ENCODE measurements at places on chromosomes 16 and 17.

DNA sequence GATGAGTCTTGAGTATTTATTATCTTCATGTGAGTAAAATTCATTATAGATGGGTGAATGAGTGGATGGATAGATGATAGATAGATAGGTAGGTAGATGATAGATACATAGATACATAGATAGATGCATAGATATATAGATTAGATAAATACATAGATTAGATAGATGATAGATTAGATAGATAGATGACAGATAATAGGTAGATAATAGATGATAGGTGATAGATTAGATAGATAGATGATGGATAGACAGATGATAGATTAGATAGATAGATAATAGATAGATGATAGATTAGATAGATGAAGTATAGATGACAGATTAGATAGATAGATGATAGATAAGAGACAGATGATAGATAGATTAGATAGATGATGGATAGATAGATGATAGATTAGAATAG lies 21.8 kb upstream of the WFIKKN2 start:
- DNase-seq: no peak

DNA sequence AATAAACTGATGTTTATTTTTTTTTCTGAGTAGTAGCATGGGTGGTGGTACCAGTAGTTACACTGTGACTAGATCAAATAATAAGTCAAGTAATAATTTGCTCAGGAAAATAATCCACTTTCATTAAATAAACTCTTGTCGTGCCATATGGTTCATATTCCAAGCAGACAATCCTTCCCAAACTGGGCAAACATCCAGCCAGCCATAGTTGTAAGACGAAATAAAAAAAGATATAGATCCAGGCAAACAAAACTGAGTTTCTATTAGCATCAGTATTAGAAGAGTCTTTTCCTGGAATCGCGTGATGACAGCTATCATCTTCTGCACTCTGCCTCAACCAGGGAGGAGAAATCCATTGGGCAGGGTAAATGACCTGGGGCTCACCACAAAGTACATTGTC lies 508.4 kb upstream of the GOT2 start:
- no peak for DNase-seq

DNA sequence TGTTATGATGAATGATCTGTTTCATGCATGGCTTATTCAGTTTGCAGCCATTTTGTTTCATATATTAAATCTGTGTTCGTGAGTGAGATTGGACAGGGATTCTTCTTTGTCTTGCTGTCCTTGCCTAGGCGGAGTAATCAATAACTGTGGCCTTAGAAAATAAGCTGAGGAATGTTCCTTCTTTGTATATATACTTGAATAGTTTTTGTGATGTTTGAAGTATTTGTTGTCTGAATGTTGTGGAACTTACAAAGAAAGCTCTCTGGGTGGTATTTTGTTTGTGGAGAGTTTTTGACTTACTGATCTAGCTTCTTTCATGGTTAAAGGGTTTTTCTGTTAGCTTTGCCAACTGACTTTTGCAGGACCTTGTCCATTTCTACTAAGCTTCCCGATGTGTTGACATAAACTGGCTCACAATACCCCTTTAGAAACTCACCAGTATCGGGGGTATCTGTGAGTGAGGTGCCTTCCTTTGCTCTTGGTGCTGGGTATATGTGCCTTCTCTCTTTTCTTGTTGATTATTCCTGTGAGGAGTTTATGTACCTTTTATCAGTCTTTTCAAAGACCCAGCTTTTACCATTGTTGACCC lies 166.2 kb downstream of the RPTOR start:
- DNase-seq: no peak

DNA sequence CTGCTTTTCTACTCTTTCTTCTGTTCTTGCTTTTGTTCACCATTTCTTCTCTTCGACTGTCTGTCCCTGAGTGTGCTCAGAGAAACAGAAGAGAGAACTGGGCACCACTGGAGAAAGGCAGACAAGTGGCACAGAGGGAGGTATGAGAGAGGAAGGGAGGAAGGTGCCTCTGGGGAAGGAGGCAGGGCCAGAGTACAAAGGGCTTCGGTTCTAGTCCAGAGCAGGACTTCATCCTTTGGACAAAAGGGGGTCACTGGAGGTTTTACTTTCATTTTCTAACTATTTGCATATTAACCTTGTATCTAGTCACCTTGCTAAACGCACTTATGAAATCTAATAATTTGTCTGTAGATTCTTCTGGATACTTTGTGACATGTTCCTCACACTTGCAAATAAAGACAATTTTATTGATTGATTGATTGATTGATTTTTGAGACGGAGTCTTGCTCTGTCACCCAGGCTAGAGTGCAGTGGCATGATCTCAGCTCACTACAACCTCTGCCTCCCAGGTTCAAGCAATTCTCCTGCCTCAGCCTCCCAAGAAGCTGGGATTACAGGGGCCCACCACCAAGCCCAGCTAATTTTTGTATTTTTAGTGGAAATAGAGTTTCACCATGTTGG lies 13.5 kb downstream of the ITGB4 start:
- DNase-seq: no peak

DNA sequence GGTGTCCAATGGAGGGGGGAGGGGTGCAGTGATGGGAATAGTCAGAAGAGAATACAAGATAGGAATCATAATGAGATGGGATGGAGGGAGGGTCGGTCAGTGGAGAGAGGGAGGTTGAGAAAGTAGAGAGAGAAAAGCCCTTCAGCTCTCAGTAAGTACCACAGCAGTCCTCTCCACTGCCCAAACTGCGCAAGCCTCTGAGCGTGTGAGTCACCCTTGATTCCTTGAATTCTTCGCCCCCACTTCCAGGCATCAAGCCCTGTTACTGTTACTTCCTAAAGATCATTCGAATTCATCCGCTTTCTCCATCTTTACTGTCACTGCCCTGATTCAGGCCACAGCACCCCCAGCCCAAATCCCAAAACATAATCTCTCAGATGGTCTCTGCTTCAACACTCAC lies 2.5 kb downstream of the GUCY2D start:
- DNase-seq: no peak

DNA sequence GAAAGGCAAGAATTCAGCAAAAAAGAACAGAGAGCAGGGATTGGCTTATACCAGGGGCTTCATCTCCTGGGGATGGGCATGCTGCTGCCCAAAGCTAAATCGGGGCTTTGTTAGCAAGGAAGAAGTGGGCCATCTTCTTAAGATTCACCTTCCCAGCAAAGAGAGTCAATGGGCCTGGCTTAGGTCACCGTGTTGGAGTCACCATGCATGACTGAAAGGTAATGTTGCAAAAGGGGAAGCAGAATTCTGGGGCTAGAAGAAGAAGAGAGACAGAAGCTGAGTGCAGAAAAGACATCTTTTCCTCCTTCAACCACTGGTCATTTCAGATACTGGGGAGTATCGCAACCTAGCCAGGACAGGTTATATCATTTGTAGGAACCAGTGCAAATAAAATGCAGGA lies 76.3 kb upstream of the KIFC3 start:
- no peak for DNase-seq

GRCh38 chr17:49581648-49581998 lies 6.0 kb downstream of the NXPH3 start:
- DNase-seq: no peak

- no peak for DNase-seq
Observed at GRCh38 chr16:1100084-1100800, 4.2 kb upstream of the C1QTNF8 start.

- no peak for DNase-seq
Observed at GRCh38 chr16:1823821-1824220, 2.8 kb downstream of the HAGH start.

DNA sequence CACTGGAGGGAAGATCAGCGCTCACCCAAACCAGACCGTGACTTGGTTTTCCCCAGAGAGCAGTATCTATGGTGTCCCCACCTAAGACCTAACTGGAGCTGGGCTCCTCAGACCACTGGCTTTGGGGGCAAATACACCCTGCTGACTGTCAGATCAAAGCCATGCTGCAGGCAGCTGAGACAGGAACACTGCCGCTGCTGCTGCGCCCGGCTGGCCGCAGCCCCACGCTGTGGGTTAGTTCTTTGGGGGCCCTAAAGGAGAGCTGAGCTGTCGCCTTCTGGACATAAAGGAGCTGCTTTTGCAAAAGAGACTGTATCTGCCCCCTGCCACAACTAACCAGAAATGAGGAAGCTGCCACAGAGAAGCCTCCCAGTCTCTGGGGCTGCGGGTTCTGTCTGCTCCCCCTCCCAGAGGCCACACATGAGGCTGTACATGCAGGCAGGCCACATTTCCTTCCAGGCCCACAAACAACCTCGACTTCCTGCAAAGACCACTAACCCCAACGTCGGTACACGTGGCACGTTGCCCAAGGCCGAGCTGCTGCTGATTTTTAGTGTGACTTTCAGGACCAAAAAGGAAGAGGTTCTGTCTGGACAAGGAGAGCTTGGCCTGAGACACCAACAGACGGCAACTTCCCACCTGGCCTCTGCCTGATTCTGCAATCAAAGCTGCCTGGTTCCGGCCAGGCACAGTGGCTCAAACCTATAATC lies 18.2 kb upstream of the ABR start:
- DNase-seq: no peak

DNA sequence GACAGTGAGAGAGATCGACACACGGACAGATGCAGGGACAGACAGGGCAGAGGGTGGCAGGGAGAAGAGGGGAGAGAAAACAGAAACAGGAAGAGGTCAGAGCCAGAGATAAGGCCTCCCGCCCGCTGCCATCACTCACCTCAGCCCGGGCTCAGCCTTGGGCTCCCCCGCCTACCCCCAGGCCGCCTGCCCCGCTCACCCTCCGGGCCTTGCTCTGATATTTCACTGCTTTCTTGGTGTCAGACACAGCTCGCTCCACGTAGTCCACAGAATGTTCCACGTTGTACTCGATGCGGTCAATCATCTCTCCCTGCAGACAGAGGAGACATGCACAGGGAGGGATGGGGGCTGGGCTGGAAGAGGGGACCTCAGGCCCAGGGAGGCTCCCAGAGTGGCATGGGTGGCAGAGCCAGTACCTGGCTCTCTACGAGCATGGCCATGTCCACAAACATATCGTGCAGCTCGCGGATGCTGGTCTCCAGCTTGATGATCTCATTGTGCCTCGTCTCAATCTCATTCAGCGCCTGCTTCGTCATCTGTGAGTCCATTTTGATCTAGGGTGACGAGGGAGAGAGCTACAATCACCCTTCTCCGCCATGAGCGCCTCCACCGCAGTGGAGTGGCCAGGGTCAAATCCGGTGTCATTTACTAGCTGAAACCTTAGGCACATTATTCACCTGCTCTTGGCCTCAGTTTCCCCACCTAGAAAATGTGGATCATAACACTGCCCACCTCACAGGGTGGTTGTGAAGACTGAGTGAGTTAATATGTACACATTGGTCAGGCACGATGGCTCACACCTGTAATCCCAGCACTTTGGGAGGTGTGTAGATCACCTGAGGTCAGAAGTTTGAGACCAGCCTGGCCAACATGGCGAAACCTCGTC lies 8.2 kb downstream of the HSD3B7 start:
- no peak for DNase-seq

GRCh38 chr17:38608648-38609047 lies 2.9 kb upstream of the SRCIN1 start:
- DNase-seq: no peak

DNA sequence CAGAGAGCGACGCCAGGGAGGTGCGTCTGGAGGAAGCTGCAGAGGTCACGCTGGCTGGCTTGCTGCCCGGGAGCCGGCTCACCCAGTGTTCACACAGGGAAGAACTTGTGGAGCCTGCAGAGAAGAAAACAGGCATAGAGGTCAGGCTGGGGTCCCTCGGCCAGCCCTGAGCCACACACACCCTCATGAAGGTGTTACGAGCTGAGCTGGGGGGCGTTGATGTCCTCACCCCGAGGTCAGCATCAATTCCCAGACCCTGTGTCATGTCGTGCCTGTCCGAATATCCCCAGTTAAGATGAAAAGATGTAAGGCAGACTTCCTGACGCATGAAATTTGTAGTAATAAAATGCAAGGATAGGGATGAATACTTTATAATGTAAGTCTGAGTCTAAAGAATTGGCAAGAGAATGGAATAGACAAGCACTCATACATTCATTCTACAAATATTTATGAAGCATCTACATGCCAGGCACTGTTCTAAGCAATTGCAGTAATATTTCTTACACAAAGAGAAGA lies 77.1 kb downstream of the USP31 start:
- no peak for DNase-seq
